ENCODE measurements at places on chromosomes 16 and 17.

DNA sequence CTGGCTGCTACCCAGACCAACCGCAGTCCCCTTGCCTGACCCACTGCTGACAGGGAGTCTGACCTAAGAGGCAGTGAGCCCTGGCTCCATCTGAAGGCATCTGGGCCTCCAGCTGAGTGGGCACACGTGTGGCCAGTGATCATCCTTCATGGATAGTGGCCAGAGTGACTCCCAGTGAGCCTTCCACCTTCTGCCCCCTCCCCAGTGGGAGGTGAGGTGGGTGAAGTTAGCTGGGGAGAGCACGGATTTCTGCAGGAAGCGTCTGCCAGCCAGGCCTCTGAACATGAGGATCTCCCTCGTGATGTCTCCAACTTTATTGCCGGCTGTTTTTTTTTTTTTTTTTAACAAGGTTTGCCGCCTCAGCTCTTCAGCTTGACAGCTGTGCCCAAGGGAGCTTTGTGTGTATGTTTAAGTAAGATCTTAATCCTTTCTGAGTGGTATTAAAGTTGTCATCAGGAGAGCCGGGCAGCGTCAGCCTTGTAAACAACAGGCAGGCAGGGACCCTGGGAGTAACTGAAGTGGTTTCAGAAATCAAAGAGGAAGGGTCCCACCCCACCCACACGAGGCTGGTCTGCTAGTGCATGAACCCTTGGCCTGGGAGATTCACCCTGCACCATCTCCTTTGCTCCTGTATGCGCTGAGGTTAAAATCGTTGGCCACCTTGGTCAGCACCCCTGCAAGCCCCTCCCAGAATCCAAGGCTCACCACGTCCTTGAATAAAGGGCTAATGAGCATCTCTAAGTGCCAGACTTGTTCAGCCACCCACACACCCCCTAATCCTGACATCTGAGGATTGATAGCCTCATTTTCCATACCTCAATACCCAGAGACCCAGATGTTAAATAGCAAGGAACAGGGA lies 33.3 kb downstream of the RHBDL3 start:
- DNase-seq = no peak

- DNase-seq = no peak
Observed at GRCh38 chr16:72884573-72884972, 163.4 kb downstream of the ZFHX3 start.

GRCh38 chr16:31110106-31111034 lies 2.2 kb downstream of the BCKDK start:
- no peak for DNase-seq

GRCh38 chr16:57131351-57131970 lies 39.1 kb downstream of the CPNE2 start:
- no peak for DNase-seq

- no peak for DNase-seq
Observed at GRCh38 chr16:49884033-49885015, 28.4 kb upstream of the ZNF423 start.

- DNase-seq = no peak
Observed at GRCh38 chr16:56277075-56277474, 85.8 kb downstream of the GNAO1 start.
